ENCODE measurements at places on chromosomes 16 and 17. TPM values are rescaled to one million over a fixed set of nuclear protein-coding genes. Genes with fewer than 3 reads are reported as not detected.

The ELMO3 gene
- total RNA-seq: 0.29 TPM

The CPPED1 gene
- total RNA-seq: 6.1 TPM

The HNF1B gene
- total RNA-seq: not detected

The BIRC5 gene
- 90.8 TPM for total RNA-seq

The PPL gene
- total RNA-seq: 51.5 TPM

The PLA2G10 gene
- not detected for total RNA-seq

The SERPINF2 gene
- 0.33 TPM for total RNA-seq

Measured in smooth muscle cell of trachea (primary cell).